Cortex of kidney (tissue), 1 donor: ENCODE measurements at places on chromosomes 3 and 15.

GRCh38 chr15:70479785-70480184 lies 283.6 kb downstream of the UACA start:
- no peak for DNase-seq

- no peak for DNase-seq
These were observed 168.1 kb upstream of the STAC start for GRCh38 chr3:36212251-36212650.

DNA sequence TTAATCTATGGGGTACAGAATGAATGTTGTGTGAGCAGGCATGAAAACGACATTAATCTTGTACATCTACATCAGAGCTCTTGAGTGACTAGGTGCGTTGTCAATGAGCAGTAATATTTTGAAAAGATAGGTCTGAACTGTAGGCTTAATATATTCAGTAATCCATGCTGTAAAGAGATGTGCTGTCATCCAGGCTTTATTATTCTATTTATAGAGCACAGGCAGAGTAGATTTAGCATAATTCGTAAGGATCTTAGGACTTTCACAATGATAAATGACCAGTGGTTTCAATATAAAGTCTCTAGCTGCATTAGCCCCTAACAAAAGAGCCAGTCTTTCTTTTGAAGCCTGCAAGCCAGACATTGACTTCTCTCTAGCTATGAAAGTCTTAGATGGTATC lies 43.0 kb downstream of the NLGN1 start:
- no peak for DNase-seq

DNA sequence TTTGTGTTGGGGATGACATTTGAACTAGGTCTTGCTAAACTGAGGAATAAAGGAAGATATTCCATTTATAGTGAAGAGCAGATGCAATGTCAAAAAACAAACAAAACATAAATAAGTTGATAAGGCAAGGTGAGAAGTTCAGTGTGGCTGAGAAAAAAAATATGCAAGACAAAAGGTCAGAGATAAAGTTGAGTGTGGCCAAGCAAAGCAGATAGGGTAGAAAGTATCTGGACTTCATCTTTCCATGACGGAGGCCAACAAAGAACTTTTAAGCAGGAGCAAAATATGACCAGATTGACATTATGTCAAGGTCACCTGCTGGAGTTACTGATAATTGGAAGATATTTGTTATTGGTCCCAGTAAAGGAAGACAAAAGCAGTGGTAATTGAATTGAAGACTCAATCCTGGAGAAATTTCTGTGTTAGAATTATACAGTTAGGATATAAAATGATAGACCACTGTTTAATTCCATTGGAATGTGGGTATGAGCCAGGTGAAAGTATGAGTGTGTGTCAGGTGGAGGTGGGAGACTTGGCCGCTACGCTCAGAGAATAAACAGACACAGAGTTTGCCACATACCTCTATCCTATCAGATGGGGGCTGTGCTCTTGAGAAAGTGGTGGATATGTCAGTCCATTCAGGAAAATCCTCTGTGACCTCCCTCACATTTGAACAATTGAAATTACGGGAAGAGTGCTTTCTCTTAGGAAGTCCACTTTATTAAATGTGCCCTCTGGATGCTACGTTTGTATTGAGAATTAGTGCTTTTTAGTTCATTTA lies 28.1 kb downstream of the ADIPOQ start:
- no peak for DNase-seq

DNA sequence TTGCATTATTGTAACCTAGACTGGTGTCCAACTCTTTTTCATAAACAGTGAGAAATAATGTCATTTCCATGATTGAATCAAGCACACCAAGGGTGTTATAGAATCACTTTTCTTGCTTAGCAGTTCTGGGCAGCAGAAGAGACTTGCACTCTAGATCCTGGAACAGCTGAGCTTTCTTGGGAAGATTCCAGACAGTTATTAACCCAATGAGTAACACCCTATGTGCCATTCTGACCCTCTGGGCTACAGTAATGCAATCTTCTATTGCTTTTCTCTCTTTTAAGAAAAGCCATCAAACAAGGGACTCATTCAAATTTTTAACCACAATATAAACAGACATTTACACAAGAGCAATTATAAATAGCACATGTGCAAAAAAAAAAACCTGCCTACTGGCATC lies 39.3 kb upstream of the USP3 start:
- no peak for DNase-seq

- no peak for DNase-seq
These were observed 46.6 kb upstream of the SERPINI2 start for GRCh38 chr3:167520266-167521005.

- DNase-seq: no peak
These were observed 199.2 kb upstream of the TMC3 start for GRCh38 chr15:81573098-81573746.

DNA sequence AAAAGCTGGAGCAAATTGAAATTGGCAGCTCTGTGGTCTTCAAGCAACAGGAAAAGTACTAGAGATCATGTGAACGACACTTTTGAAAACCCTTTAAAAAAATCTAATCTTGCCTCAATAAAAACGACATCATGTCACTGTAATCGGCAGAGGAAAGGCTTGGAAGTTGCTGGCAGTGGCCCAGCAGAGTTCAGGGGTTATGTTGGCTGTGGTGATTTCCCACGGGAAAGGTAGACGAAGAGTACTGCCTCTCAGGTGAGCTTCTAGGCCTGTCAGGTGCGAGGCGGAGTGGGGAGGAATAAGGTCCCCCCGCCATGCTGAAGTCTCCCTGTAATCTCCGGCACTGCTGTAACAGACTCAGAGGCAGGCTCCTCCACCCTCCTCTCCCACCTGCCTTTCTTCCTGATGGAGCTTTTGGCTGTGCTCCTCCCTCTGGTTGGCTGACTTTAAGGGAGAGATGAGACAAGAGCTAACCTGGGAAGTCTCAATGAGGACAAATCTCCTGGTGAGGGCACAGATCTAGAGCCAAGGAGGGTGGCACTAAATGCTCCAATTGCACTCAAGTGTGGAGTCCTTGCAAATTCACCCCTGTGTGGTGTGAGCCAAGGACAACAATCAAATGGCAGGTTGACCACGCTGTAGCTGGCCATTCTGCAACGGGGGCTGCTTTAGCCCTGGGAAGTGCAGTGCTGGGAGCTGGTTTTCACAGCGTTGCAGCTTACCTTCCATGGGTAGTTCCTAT lies 18.7 kb upstream of the HES1 start:
- no peak for DNase-seq

DNA sequence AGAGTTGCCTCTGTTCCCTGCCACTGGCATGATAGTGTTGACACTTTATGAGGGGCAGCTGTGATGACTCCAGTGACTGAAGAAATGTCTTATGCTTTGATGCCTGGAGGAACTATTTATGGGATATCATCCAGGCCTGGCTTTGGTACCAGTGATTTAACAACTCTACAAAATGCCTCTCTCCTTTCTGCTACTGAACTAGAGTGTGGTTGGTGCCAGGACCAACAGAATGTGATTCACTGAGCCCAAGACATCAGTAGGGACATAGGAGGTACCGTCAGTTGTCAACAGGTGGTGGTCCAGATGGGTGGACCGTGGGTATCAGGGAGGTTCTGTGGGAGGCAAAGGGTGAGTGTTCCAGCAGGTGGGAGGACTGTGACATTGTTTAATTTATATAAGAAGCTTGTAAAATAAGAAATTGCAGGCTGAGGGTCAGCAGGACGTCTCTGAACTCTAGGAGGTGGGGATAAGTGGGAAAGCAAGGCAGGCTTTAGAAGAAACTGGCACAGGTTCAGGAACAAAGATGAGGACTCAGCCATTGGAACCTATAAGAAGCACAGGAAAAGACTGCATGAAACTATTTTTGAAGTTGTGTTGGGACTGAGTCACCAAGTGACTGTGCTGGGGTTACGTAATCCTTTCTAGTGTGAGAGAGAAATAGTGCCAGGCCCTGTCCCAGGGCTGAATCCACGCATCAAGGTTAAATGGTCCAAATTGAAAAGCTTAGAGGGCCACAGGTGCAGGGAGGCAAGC lies 28.5 kb upstream of the SLC7A14 start:
- DNase-seq: no peak

- DNase-seq: no peak
These were observed at the start of gene PLSCR4 for GRCh38 chr3:146250449-146251382. Gene PLSCR4 (minus strand): TSS chr3:146251105. CDS start chr3:146222071, 29,034 bp downstream.

GRCh38 chr15:52709187-52709981 lies 30.2 kb upstream of the ATOSA start:
- DNase-seq: no peak

GRCh38 chr15:48802257-48802656 lies 8.6 kb downstream of the CEP152 start:
- no peak for DNase-seq

DNA sequence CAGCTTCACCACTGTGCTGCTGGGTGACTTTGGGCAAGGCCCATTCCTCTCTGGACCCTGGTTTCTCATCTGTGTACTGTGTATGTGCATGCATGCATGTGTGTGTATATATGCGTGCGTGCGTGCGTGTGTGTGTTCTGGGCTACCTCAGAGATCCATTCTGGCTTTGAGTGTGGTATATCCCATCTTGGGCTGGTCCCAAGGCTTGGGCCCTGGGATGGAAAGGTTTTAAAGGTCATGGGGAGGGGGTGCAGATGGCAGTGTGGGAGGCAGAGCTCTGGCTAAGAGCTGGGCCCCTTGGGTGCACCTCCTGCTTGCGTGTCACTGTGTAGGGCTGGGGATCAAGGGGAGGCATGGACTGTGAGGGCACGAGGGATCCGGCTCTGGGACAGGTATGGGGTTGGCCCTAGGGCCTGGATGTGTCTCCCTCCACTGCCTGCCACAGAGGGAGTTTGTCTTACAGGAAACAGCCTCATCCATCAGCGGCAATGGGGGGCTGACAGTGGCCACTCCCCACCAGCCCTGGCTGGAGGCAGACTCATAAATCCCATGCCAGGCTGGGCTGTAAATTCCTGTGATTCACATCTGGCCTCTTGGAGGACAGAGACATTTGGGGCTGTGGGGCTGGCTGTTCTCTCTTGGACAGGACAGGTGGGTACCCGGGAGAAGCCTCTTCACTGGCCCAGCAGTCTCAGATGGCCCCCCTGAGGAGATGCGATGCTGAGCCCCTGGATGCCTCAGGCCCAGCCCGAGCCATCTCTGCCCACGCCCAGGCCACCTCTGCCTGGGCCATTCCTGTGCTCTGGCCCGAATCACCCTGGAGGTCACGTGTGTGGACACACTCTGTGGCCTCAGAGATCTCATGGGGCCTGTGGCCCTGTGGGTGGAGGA lies 21.4 kb upstream of the CSPG4 start:
- no peak for DNase-seq

DNA sequence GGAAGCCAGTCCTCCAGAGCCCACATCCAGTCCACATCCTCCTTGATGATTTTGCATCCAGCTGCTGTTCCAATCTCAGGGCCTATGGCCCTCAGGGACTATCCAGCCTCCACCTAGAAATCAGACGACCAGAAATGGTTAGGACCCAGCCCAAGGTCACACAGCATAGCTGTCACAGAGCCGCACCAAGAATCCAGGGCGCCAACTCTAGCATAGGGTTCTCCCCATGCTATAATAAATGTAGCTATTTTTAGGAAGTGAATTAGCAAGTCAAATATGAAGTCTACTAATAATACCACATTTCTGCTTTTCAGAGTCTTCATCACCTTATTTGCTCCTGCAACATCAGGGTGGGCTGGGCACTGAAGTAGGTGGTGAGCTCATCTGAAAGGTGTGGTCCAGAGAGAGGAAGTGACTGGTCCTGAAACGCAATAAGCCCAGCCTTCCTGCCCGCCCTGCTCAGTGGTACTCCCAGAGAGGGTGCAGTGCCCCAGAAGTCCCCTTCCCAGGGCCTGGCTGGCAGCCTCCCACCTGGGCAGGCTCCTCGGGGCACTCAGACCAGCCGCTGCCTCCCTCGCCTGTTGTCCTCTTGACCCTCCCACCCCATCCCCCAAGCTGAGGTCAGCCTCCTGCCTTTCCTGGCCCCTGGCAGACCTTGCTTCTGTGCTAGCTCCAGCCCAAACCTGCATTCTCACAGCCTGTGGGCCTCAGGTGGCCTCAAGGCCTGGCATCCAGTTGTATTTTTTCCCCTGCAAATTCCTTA lies 17.6 kb upstream of the CYP11A1 start:
- DNase-seq: no peak

- no peak for DNase-seq
These were observed 139.3 kb upstream of the PEX5L start for GRCh38 chr3:180176059-180176458.

DNA sequence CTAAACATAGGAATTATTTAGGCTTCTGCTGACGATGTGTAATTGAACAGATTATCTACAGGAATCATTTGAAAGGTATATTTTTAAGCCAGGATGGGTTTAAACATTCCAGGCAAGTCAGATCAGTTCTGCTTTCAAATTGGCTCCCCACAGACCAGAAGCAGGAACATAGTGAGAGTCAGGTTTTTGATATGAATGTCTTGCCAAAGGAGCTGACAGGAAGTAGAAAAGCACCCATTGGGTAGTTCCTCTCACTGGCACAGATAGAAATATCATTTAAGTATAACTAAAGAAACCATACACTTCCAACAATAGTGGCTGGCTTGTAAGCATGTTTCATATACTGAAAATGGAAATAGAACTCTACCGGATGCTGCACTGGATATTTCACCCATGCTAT lies 95.2 kb downstream of the CLDN1 start:
- DNase-seq: no peak

GRCh38 chr15:78108300-78109084 lies 16.1 kb downstream of the SH2D7 start:
- no peak for DNase-seq

GRCh38 chr3:69329892-69330291 lies 56.0 kb downstream of the FRMD4B start:
- DNase-seq: no peak
